RPMI8226 (cell line): ENCODE measurements at places on chromosomes 7 and 10.

DNA sequence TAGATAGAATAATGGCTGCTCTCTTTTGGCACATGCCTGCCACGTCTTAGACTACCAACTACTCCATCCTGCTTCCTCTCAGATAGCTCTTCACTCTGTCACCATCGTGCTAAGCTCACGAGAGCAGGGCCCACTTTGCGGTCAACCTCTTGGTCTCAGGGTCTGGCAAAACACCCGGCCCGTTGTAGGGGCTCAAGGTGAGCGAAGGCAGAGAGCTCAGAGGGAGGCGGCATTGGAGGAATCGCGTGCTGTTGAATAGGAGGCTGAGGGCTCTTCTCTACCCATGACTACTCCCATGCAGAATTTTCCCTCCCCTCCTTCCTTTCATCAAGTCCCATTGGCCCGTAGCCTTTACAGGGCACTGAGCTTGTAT, 100.9 kb upstream of the DDC start:
- no peak for DNase-seq

GRCh38 chr10:63129888-63130287, 3.2 kb upstream of the NRBF2 start:
- no peak for DNase-seq

GRCh38 chr7:133797818-133798520, 329.2 kb upstream of the LRGUK start:
- DNase-seq: no peak

DNA sequence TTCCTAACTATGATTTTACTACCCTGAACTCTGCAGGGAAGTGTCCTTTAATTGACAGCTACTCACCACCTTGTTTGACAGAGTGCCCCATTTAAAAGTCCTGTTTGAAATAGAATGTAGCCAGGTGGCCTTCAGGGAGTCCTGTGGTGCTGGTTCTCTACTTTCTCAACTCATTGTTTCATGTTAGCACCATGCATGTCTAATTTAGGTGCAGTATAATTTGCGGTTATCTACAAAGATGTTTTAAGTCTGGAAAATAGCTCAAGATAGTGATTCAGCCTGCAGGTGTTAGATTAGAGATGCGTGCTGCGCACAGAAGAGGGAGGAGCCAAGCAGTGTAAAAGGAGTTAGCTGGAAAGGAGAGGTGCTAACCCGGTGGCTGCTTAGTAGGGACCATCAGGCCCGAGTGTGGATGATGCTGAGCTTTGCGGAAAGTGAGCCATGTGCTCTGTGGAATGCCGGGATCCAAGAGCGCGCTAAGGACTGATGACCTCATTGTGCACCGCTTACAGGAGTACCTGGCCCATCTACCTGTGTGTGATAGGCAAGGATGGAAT, 1.2 kb downstream of the CCM2 start:
- peak; percentile 91 for DNase-seq

- DNase-seq: no peak
Observed at GRCh38 chr7:50214771-50215170, 89.7 kb upstream of the IKZF1 start.

DNA sequence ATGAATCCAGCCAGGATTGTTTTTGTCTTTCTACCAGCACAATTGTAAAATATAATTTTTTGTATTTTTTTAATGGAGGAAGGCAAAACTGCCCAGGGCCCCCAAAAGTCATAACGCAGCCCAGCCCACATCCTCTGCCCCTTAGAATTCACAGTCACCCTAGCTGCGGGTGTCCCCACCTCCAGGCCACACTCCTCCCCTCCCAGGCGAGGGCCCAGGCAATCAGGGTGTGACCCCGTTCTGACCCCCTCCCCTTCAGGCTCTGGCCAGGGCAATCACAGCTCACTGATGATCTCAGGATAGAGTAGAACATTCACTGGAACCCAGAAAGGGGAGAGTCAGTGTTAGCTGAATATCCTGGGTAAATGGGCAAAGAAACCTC, 92.0 kb upstream of the MACROH2A2 start:
- no peak for DNase-seq

DNA sequence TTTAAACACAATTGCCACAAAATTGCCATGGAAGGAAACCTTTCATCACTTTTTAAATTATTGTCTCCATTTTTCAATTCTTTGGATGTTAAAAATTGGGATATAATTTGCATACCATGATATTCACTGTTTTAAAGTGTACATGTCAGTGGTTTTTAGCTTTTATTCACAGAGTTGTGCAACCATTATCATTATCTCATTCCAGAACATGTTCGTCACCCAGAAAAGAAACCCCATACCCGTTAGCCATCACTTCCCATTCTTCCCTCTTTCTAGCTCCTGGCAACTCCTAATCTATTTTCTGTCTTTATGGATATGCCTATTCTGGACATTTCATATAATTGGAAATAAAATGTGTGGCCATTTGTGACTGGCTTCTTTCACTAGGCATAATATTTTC, 260.3 kb upstream of the FERD3L start:
- no peak for DNase-seq

DNA sequence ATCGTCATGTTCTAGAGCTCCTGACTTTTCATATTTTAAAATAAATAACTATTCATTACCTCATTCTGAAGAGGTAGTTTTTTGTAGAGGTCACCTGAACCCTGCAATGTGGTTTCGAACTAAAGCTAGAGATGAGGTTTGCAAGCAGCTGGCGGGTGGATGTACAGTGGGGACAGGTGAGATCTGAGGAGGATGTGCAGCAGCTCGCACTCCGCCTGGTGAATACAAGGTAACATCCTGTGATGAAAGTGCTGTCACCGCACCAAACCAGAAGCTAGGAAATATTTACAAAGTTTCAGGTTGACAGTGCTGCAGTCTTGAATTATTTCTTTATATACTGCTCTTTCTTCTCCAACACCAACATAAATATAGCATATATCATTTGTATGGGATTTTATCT, 26.5 kb downstream of the NDUFB2 start:
- no peak for DNase-seq

DNA sequence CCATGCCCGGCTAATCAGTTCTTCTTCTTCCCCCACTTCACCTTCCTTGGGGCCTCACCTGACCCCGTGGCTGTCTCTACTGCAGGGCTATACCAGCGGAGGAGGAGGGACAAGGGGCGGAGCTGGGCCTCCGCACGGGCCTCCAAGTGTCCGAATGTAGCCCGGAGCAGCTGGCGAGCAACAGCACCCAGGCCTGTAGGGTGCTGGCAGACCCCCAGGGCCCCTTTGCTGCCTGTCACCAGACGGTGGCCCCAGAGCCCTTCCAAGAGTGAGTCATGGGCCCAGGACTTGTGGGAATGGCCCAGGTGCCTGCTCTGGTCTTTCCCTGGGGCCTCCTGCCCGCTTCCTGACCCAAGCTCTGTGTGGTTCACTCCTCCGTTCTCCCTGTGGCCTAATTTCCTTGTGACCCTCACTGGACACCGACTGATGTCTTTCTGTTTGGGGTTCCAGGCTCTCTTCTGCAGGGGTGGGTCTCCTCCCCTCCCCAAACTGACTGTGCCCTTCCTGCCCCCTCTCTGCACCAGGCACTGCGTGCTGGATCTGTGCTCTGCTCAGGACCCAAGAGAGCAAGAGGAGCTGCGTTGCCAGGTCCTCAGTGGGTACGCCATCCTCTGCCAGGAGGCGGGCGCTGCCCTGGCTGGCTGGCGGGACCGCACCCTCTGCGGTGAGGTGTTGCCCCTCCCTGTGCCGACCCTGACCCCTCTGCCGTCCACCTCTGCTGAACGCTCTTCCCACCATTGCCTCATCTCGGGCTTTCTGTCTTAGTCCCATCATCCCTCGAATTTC, 35.2 kb downstream of the EPHB4 start:
- DNase-seq: no peak

- peak; percentile 12 for DNase-seq
Observed at GRCh38 chr10:100621360-100622205, 85.8 kb downstream of the HIF1AN start.

GRCh38 chr10:7054915-7055314, 355.9 kb downstream of the SFMBT2 start:
- peak; percentile 26 for DNase-seq

DNA sequence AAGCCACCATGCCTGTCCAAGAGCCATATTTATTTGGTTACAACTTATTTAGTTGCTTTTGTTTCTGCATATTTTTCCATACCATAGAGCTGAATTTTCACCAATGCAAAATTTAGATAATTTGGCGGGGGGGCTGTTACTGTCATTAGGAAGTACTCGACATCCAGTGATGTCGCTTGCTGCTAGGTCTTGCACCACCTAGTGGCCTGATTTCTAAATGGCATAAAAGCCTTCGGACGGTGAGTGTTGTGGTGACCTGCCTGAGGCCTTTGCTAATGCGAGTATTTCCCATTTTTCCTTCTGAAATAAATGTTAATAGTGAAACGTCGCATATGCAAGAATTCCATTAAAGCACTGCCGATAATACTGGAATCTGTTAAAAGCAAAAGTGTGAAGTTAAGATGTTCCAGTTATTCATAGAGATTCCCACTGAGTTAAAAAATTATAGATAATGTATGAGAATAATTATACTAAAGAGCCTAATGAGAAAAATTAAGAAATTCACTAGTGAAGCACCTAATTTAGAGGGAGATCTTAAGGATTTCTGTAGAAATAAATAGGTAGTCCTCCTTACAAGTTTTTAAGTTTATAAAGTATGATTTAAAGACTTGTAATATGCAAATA, 86.1 kb upstream of the DNAJB6 start:
- peak; percentile 68 for DNase-seq

DNA sequence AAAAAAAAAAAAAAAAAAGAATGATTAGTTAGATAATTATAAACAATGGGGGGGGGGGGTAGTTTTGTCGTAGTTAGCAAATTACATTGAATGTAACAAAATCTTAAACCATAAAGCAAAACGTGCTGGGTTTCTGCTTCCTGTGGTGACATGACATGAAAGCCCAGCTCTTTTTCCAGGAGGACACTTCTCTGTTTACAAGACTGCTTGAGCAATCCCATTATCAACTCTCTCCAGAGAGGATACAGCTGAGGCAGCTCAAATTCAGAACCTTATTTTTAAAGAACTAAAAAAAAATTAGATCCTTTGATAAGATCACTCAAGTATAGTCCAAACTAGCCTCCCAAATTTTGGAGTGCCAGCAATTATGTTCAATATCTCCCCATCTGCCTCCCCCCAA, 58.6 kb downstream of the ADRB1 start:
- no peak for DNase-seq

GRCh38 chr10:79244068-79244442, 103.2 kb upstream of the PPIF start:
- peak; percentile 19 for DNase-seq

- no peak for DNase-seq
Observed at GRCh38 chr7:41566581-41566980, 136.3 kb downstream of the INHBA start.

DNA sequence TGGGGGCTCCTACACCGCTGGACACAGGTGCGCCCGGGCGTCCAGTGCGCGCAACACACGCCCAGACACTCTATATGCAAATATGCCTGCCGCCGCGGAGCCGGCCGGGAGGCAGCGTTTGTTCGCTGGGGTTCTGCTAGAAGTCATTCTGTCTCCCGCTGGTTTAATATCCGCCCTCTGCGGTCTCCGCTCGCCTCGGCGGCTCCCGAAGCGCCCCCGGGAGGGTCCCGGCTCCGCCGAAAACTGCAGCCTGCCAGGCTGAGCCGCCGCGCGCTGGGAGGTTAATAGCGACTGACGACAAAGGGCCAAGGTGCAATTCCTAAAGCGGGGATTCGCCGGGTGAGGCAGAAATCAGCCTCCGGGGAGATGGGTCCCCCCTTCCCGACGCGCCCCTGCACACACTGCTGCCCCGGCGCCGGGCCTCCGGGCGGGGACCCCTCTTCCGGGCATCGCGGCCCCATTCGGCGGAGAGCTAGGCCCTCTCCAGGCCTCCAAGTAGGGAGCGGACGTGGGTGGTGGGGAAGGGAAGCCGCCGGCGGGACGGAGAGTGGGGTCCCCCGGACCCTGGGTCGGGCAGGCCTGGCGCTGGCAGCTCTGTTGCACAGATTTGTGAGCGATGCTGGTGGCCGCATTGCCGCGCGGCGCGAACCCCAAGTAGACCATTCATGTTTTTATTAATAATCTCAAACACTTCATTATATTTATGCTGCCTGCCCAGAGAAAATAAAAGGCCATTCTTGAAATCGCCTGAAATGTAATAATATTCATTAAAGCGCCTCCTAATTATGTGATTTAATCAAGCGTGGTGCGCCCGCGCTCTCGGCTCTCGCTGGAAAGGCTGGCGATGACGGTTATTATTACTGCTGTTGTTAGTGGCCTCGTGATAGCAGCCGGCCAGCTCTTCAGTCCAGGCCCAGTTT, 9.1 kb downstream of the EN2 start:
- DNase-seq: peak; percentile 62

DNA sequence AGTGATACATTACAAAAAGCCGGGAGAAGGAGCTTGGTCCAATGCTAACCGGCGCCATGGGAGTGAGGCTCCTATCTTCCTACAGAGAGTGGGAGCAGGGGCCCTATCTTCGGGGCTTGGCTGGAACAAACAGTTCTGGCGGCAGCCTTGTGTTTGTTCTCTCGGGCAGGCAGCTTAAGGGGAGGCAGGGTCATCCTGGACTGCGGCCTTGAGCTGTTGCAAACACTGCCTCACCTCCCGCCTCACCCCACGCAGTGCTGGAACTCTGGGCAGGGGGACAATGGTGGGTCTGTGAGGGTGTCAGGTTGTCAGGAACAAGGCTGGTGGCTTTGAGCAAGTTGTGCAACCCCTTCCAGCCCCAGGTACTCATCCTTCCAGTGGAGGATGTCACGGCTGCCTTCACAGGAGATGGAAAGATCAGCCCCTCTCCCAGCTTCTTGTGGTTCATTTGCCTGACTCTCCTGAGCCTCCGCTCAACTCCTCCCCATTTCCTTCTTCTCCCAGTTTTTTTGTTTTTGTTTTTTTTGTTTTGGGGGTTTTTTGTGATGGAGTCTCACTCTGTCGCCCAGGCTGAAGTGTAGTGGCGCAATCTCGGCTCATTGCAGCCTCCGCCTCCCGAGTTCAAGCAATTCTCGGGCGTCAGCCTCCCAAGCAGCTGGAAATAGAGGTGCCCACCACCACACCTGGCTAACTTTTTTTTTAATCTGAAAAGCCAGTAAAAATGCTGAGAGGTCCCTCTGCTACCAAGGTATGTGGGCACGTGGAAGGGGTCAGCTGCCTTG, 57.4 kb downstream of the SPOCK2 start:
- no peak for DNase-seq

DNA sequence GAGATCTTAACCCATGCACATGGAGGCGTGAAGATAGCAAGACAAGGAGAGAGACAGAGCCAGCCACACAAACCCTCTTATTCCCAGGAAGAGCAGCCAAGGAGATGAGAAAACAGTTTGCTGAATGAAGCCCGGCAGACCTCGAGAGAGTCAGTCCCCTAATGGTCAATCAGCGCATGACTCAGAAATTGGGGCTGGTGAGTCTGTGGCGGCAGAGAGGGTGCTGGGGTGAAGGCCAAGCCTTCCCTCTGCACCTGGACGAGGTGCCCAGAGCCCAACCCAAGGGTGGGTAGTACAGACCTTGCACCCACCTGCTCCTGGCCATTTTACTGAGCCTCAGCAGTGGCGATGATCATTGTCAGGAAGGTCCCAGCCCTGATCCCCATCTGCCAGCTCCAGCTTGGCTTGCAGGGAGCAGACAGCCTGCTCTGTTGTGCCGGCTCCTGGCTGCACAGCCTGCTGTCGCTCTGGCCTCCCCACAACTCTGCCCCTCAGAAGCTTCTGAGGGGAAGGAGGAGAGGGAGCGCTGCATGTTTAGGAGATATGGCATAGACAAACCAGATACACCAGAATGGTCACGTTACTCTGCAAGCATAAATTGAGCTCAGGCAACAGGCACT, 256.6 kb downstream of the RPS24 start:
- no peak for DNase-seq
